ENCODE measurements at places on chromosomes 12 and 14.

- DNase-seq, result peak; percentile 94
Observed at GRCh38 chr12:27822076-27822712, 42.2 kb upstream of the MANSC4 start.

GRCh38 chr14:105366386-105367074 is 31.8 kb upstream of the TEX22 start:
- no peak for DNase-seq

GRCh38 chr12:2113119-2113912 is 60.5 kb downstream of the CACNA1C start:
- DNase-seq, result no peak

GRCh38 chr14:62453226-62453625 is 592.0 kb downstream of the KCNH5 start:
- DNase-seq, result peak; percentile 5

DNA sequence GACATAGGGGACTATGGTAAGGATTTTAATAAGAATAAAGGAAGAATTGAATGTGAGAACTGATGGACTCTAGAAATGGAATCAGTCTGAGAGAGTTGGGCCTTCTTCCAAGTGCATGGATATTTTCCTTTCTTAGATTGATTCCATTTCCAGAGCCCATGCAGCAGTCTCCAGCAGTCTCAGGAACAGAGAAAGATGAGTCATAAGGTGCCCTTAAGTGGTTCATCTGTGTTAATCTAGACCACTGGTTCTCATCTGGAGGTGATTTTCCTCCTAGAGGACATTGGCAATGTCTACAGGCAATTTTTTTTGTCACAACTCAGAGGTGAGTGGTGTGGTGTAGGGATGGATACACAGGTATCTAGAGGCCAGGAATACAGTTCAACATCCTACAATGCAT is 25.9 kb downstream of the TRIM9 start:
- no peak for DNase-seq
